ENCODE measurements at places on chromosomes 13 and 19.

GRCh38 chr19:31252441-31252840 lies 96.8 kb downstream of the TSHZ3 start:
- no peak for DNase-seq

GRCh38 chr19:18919900-18920214 lies 342 bp downstream of the DDX49 start:
- no peak for DNase-seq

GRCh38 chr13:107516517-107516916 lies 698.8 kb downstream of the LIG4 start:
- no peak for DNase-seq

DNA sequence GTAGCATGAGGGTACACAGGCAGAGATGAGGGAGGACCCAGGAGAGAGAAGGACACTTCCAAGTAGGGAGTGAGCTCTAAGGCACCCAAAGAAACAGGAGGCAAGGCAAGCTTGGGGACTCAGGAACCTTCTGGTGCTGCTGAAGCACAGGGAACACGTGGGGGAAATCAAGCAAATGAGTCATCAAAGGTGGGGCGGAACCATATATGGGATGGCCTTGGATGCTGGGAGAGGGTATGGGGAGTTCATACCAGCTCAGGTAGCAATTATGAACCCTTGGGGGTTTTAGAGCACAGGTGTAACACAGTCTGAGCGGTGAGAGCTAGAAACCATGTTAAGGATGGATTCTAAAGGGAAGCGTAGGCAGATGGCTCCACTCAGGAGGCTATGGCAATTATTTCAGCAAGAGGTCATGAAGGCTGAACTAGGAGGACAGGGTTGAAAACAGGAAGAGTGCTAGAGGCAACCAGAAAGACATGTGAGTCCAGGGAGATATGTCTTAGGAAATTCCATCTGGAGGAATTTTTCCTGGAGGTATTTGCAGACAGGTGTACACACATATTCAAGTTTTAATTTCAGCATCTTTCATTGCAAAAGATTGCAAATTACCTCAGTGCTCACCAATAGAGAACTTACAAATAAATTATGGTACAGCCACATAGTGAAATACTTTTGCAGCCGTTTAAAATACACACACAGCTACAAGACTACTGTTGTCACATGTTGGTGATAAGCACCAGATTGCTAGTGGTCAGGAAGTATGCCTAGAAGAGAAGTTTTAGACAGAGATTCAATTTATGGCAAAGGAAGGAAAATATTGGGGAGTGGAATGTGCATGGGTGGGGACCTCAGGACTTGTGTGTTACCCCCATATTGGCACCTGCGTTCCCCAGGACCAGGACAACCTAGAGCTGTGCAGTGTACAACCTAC lies 77.0 kb downstream of the STARD13 start:
- DNase-seq: no peak

- peak; percentile 74 for DNase-seq
These were observed at the start of gene TSEN34 for GRCh38 chr19:54191011-54191810. Gene TSEN34 (plus strand): TSS chr19:54191308. CDS start chr19:54191365, 57 bp downstream.

- DNase-seq: no peak
These were observed 598.1 kb downstream of the DCT start for GRCh38 chr13:93881411-93881810.

DNA sequence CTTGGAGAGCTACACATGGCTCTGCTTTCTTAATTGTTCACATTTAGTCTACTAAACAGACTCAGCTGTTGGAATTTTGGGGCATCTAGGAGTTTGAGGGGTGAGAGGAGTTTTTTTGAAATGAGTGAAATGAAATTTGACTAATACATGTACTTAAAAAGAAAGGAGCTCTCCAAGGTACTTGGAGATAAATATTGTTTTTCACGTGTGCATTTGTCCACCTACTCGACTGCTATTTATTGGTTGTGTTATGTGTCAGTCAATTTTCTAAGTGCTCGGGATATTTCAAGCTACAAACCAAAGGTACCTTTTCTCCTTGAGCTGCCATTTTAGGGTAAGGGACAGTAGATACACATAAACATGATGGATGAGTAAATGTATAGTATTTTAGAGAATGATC lies 697.0 kb downstream of the LIG4 start:
- DNase-seq: no peak

- no peak for DNase-seq
These were observed 24.9 kb upstream of the GAS6 start for GRCh38 chr13:113888701-113889330.

DNA sequence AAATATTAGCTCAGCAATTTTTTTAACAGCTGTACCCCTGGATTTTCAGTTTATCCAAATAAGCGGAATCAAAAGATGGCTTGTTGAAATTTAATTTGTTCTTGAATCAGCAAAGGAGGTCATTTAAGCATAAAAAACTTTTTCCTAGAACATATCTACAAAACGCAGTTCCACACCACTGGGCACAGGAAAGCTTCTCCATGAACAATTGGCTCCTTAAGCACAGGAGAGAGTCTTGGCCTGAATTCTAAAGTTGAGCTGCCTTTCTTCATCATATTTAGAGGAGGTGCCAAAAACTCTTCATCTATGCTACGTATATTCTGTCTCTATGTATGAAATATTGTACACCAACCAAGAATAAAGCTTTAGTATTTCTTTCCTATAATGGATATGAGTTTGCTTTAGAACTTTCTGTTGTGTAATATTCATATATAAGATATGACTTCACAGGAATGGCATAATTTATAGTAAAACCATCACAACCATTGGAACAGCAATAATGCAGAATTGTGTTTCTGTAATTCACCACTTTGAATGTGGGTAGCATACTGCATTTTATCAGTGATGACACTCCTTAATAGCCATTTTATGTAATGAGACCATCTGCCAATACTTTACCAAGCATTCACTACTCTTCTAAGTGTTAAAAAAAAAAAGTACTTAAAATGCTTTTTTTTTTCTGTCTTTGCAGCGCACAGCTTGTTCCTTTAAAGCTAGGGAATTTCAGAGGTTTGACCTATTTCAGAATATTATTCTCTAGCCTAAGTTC lies 263.7 kb downstream of the SLITRK6 start:
- no peak for DNase-seq

DNA sequence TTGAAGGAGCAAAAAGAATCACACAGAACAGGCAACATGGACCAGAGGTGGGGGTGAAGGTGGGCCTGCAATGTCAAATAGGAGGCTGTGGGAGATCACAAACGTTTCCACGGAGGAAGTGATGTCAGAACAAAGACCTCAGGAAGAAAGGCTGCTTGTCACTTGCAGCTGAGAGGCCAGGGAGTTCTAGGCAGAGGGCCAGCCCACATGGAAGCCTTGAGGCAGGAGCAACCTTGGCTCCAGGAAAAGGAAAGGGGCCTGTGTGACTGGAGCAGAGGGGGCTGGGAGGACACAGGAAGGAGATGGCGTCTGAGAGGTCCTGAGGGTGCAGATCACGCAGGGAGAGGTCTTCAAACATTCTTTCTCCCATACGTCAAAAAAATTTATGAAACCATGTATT lies 16.3 kb downstream of the ZNF160 start:
- no peak for DNase-seq

- no peak for DNase-seq
These were observed 7.1 kb downstream of the ARGLU1 start for GRCh38 chr13:106560821-106561220.

- no peak for DNase-seq
These were observed 23.0 kb downstream of the IER2 start for GRCh38 chr19:13173139-13173737.

- no peak for DNase-seq
These were observed 1.3 kb downstream of the MAN2B1 start for GRCh38 chr19:12665281-12665573.

- no peak for DNase-seq
These were observed 5.5 kb downstream of the MAB21L1 start for GRCh38 chr13:35470671-35471661.

- no peak for DNase-seq
These were observed 68.2 kb upstream of the MED4 start for GRCh38 chr13:48163061-48163460.
